ENCODE measurements at places on chromosomes 16 and 17.

DNA sequence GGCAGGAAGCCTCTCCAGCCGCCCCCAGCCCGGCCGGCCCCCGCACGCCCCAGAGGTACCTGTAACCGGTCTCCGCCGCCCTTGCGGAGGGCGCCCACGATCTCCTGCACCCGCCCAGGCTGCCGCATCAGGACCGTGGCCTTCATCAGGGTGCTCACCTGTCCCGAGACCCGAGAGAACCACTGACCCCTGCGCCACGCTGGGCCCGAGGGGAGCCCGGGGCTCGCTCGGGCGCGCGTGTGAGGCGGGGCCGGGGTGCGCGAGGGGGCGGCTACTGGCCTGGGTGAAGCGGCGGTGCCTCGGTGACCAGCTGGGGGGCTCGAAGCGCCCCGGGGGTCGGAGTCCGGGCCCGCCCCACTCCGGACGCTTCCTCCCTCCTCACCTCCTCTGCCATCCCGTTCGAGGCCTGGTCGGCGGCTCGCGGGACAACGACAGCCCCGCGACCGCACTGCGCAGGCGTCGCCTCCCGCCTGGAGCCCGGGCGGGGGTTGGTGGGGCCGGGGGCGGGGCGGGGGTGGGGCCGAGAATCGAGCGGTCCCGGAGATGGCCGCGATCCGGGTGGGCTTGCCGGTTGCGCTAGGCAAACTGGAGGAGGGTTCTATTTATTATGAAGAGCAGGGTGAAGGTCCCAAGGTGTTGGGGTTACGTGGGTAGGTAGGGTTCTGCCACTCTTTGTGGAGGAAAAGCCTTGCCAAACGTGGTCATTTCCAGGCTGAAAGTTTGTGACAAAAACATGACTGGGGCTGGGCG lies at the start of gene NT5C3B:
Gene NT5C3B, minus strand, starts transcription at position 433 of the 750 bp plus-strand sequence. Its CDS starts 39 bp downstream, at position 394.
- peak; percentile 64 for DNase-seq

DNA sequence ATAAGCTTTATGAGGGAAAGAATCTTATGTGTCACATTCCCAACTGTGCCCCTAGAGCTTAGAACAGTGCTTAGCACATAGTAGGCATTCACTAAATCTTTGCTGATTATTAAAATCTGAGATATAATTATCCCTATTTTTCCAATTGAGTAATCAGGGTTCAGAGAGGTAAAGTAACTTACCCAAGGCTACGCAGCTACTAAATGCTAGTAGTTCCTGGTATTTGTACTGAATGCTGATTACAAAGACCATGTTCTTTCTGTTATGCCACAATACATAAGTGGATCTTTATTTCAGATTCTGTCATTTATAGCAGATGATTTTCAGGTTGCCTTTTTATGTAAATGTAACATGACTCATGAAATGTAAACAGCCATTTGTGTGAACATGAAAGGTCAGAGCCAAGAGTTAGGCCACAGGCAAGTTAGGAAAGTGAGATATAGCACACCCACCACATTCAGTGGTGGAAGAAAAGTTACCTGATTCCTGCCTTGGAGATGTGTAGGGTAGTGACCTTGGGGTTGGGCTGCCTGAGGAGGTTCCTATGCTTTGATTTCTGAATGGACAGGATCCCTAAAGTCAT lies 77.2 kb downstream of the FTO start:
- DNase-seq: no peak

- DNase-seq: no peak
These were observed 9.4 kb upstream of the ELAC2 start for GRCh38 chr17:13027246-13027645.

GRCh38 chr16:87207509-87207908 lies 109.7 kb downstream of the C16orf95 start:
- no peak for DNase-seq

DNA sequence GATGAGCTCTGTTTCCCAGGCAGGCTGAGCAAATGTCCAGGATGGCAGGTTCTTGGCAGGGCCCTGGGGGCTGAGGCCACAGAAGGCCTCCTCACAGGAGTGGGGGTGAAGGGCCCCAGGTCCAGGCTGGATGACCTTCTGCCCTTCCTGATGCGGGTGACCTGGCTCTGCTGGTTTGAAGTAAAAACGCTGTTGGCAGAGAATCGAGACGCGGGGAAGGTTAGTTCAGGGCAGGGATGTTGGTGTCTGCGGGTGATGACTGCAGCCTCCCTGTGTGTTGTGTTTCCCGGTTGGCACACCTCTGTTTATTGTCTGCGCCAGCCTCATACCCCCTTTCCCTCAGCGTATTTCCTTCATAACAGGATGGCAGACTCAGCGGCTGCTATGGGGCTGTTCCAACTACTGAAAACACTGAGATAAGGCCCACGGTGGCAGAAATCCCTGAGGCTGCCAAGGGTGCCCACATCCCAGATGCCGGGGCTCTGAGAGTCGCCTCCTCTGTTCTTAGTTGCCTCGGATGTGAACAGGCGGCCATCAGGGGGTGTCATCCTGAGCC lies 104.6 kb downstream of the METRNL start:
- DNase-seq: no peak

GRCh38 chr16:28826141-28826540 lies 3.3 kb downstream of the ATXN2L start:
- DNase-seq: no peak

GRCh38 chr16:85258629-85259028 lies 146.4 kb upstream of the CIBAR2 start:
- DNase-seq: peak; percentile 53

DNA sequence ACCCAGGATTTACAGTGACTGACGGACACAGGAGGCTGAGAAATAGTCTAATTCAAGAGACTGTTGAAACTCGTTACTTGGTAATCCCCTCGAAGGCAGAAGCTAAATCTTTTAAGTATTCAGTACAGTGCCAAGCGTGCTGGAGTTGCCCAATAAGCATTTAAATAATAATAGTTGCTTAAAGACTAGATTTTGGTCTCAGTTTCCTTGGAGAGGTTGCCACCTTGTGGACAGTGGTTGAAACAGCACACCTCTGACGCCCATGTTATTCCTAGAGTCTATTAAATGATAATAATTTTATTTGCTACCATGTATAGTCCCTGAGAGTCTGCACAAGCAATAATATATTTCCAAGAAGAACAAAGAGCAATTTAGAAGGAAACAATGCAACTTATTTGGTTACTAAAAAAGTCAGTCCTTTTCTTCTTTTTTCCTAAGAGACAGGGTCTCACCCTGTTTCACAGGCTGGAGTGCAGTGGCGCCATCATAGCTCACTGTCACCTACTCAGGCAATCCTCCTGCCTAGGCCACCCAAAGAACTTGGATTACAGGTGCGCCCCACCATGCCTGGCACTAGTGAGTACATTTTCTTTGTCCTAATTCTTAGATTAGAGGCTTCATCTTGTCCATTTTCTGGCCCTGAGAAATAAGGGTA lies 138.0 kb upstream of the NUDT7 start:
- DNase-seq: peak; percentile 54

Data from RPMI8226 (cell line).